ENCODE measurements at places on chromosomes 1 and 21.

- DNase-seq, result no peak
Measured at GRCh38 chr21:31260790-31261189, 83.3 kb downstream of the TIAM1 start.

DNA sequence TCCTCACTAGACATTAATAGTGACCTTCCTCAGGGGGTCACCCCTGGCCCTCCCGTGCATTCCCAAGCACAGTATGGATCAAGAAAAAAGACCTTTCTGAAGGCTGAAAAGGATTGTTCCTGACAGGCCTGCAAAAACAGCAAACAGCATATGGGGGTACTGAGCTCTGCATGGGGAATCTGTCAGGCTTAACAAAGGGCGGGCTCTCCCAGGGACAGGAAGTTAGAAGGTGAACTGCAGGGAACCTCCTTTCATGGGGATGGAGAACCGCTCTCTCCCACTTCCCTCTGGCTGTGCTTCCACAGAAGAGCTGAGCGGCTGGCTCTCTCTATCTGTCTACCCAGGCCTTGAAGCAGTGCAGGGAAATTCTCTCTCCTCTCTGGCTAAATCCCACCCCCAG lies 91.7 kb downstream of the DTL start:
- no peak for DNase-seq

GRCh38 chr1:24970399-24970753 lies 40.3 kb upstream of the RUNX3 start:
- no peak for DNase-seq

GRCh38 chr1:218850367-218850766 lies 323.3 kb upstream of the LYPLAL1 start:
- DNase-seq, result no peak

DNA sequence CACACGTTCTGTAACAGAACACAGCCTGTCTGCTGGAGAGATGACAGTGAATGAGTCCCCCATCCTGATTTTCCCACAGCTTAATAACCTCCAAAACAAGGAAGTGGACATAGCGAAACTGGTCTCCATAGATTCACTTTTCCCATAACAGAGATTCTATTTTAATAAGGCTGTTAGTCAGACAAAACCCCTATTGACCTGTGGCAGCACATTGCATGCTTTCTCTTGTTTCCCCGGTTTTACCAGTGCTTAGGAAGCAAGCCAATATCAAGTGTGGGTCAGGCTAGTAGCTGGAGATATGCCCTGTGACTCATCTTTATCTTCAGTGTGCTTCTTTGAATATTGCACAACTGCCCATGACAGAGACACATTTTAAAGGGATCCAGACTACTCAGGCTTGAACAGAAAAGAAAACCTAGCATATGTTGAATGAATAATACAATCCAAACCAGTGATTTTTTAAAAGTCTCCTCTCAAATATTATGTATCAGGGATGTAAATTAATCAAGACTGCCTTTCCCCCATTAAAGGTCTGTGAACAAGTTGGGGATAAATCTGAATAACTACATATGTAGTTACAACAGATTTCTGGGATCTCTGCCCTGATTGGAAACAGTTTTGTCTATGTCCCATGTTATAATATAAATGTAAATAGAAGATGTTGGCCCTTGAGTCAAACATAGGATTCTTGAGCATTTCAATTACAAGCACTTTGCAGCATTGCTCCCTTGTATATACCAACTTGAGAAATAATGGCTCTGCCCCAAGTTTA lies 11.9 kb upstream of the CLDN8 start:
- no peak for DNase-seq

GRCh38 chr1:248839168-248839555 lies 1.1 kb downstream of the ZNF672 start:
- no peak for DNase-seq

- no peak for DNase-seq
Measured at GRCh38 chr1:114669562-114670082, at the start of gene DENND2C. TSS of gene DENND2C (minus strand) at chr1:114670049. CDS start at chr1:114625984, 44,065 bp downstream.

GRCh38 chr1:116825720-116826438 lies 71.6 kb downstream of the CD2 start:
- no peak for DNase-seq

DNA sequence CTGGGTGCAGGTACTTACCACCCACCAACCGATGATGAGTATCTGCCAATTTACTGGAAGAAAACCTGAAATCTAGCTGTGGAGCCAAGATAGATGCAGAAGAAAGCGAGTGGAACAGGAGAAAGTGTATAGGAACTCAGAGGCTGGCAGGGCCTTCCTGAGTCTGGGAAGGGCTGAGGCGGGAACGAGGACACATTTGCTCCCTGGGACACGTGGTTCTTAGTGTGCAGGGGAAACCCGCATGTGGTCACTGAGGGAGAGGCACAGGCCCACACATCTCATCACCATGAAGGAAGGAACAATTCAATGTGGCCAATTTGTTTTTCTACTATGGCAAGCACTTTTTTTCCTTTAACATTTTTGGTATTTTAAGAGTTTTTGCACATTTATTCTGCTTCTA lies 8.2 kb downstream of the RYR2 start:
- no peak for DNase-seq

GRCh38 chr1:65478379-65479026 lies 58.0 kb downstream of the LEPR start:
- DNase-seq, result no peak

GRCh38 chr1:86972262-86972661 lies 57.8 kb downstream of the HS2ST1 start:
- no peak for DNase-seq

GRCh38 chr1:60229821-60230220 lies 156.3 kb upstream of the C1orf87 start:
- no peak for DNase-seq

DNA sequence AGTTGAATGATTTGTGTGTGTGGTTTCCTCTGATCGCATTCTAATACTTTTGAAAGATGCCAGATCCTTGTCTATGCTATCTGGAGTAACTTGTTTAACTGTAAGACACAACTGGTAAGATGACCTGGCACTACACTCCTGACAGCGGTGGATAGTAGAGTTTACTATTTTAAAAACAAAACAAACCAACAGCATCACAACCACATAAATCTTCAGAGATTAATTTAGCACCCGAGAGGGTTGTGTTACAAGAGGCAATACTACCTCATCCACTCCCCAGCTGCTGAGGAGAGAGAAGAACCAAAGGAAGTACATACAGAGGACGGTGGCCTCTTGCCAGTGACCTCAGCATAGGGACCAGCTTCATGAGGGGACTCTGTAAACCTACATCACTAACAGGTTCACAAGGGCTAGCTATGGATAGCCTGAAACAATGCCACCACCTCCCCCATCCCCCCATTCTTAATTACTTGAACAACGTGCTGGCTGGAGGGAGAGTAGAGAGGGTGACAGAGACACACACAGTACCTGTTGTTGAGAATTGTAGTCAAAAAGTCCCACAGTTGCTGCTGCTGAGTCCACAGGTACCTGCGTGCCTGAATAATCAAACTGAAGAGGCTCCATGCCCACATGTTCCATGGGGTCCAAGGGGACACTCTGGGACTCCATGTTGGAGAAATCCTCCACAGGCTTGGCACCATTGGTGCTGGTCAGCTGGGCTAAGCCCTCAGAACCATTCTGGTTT lies 73.5 kb downstream of the PUM1 start:
- DNase-seq, result no peak

- DNase-seq, result no peak
Measured at GRCh38 chr1:41474490-41475271, 9.8 kb downstream of the EDN2 start.

DNA sequence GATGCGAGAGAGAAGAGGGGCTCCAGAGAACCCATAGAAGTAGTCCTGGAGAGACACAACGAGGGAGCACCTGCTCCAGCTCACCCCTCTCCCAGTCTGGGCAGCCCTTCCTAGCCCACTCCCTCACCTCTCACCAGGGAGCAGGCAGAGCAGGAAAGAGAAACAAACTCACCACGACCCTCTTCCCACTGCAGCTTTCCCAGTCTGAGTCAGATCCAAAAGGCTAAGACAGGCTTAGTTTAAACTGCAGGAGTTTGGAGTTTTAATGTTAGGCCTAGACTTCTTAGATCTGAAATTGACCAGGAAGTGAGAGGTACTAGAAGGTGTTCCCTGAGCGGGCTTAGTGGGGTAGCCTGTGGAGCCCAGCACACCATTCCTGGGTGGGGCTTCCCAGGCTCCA lies 29.6 kb downstream of the SLC1A7 start:
- DNase-seq, result no peak

DNA sequence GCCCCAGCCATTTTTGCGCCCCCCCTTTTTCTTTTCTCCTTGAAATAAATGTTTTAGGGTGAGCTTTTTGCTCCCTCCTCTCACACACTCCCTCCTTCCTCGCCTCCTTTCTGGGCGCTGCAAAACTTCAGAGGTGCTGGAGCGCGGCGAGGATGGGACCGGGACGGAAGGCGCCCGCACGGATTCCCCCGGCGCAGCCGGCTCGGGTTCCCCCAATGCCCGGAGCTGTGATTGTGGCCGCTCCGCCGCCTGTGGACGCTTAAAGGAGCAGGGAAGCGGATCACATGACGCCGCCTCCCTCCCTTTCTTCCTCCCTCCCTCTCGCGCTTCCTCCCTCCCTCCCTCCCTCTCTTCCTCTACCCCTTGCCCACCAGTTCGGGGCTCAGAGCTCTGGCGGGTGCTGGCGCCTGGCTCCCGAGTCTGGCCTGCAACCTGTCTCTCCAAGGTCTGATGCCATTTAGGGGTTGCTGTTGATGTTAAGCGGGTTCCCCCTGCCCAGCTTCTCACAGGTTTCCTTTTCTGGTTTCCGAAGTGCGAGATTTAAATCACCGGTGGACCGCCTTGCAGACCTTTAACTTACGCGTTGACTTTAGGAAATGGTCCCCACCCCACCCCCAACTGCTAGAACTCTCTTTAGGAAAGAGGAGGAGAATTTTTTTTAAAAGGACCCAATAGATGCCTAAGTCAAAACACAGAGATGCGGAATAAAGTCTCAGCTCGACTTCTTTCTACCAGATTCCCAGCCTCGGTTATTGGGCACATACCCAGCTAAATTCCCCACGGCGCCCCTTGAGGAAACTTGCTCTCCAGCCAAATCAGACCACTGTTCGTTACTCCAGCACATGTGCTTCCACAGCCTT lies at the start of gene WLS:
TSS of gene WLS (minus strand) at position 235 of the 860 bp plus-strand sequence. CDS start at position 11, 224 bp downstream.
- no peak for DNase-seq

GRCh38 chr1:99886841-99887240 lies 36.7 kb downstream of the AGL start:
- no peak for DNase-seq
